ENCODE measurements at places on chromosomes 12 and 14.
A peak's percentile ranks its signal among the peaks of the same experiment; 100 is the strongest.

DNA sequence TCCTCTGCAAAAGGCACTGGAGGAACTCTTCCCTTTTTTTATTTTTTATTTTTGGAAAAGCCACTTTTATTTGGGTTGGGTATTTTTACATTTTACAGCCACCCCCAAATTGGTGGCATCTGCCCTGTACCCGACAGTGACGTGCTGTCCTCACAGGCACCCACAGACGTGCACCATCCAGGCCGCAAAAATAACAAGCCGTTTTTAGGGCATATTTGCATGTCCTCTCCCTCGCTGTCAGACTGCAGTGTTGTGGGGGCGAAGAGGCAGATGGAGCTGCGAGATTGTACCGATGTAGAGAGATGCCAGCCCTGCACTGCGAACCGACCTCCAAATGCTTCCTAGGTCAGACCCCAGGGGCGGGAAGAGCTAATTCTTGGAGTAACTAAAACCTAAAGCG, 12.2 kb downstream of the JDP2 start:
- no peak for DNase-seq

- no peak for DNase-seq
Measured at GRCh38 chr12:118548887-118549509, 172.6 kb downstream of the SUDS3 start.

DNA sequence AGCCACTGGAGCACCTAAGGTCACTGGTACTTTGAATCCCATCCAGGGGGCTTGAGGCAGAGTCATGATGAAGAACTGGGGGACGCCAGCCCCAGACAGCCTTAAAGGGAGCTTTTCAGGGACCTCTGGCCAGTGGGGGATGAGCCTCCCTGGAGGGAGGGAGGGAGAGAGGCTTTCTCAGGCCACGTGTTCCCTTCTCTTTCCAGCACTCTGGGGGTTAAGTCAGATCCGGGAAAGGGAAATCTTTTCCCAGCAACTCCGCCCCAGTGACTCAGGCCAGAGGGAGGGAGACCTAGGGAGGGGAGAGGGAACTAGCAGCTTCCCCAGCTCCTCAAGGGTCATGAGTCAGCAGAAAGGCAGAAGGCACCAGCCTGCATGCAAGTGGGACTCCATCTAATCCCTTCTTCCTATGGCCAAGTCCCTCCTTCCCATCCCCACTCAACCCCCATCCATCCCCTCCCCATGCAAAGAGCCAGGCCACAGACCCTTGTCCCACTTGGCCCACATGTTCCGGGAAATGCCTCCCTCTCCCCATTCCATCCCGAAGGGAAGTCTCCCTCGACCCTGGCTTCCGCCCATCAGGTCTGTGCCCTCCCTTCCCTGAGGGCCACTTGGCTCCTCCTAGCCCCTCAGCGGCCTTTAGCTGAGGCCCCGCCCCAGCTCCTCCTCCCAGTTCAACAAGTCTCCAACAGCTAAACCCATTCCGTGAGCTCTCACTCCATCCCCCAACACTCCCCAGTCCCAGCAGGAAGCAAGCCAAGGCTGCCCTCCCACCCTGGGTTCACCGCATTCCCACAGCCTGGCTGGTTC, 5.6 kb downstream of the TNFRSF1A start:
- peak; percentile 76 for DNase-seq

DNA sequence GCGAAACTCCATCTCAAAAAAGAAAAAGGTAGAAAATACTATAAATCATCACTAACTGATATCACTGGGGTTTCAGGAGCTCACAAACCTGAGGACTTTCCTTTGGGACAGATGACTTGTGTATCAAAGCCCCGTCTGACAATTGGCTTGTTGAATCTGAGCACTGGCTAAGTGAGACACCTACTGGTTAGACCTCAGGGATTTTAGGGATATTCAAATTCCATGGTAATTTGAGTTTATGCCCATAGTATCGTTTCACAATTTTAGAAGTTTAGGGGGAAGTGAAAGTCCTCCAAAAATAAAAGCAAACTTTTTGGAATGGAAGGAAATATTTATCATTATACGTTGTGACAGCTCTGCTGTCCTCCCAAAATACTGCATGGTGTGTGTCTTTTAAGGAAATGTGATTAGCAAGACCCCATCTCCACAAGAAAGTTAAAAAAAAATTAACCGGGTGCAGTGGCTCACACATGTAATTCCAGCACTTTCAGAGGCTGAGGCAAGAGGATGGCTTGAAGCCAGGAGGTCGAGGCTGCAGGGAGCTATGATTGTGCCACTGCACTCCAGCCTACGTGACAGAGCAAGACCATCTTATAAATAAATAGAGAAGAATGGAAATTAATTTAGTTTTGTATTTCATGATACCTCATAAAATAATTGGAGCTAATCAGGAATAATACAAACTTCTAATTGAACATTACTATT, 49.2 kb downstream of the FBXL14 start:
- DNase-seq = no peak

GRCh38 chr14:77980475-77981321, 180.8 kb downstream of the ADCK1 start:
- no peak for DNase-seq

- no peak for DNase-seq
Measured at GRCh38 chr12:42208574-42208973, 29.5 kb downstream of the YAF2 start.

DNA sequence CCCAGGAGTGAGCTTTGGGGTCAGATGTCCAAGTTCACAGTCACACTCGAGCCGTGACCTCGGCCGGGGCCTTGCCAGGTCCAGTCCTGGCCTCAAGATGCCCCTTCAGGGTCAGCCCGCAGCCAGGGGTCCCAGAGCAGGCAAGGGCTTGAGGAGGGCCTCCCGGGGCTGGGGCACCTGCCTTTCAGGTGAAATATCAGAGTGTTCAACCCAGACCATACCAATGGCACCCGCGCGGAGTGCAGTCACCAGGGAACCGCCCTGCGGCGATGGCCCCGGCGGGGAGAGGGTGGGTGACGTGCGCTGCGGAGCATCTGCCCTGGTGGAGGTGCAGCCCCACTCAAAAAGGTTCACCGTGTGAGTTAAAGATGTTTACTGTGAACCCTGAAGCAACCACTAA, 16.9 kb downstream of the LRCOL1 start:
- DNase-seq = no peak

- DNase-seq = no peak
Measured at GRCh38 chr12:115583591-115583990, 693.9 kb downstream of the MED13L start.

- peak; percentile 33 for DNase-seq
Measured at GRCh38 chr12:57069523-57069922, 9.1 kb downstream of the NEMP1 start.

DNA sequence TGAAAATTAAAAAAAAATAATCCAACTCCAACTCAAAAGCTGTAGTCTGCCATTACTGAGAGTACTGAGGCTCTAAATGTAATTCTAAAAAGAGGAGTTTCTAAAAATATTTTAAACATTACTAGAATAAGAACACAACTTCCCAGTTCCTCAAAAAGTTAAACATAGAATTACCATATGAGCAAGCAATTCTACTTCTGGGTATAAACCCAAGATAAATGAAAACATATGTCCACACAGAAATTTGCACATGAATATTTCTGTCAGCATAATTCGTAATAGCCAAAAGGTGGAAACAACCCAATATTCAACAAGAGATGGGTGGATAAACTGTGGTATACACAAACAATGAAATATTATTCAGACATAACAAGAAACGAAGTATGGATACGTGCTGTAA, 15.0 kb upstream of the NR2C1 start:
- DNase-seq = no peak

DNA sequence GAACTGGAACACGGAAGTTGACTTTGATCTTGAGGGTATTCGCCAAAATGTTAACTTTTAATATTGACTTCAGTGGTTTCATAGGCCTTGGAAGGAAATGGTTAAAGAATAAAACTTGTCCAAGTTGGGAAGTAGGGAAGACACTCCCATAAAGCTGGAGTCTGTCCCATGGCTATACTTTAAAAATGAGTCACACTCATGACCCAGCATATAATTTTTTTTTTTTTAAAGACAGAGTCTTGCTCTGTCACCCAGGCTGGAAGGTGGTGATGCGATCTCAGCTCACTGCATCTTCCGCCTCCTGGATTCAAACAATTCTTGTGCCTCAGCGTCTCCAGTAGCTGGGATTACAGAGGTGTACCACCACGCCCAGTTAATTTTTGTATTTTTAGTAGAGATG, 19.6 kb downstream of the TMPRSS12 start:
- no peak for DNase-seq
